ENCODE measurements at places on chromosomes 3 and 15.

DNA sequence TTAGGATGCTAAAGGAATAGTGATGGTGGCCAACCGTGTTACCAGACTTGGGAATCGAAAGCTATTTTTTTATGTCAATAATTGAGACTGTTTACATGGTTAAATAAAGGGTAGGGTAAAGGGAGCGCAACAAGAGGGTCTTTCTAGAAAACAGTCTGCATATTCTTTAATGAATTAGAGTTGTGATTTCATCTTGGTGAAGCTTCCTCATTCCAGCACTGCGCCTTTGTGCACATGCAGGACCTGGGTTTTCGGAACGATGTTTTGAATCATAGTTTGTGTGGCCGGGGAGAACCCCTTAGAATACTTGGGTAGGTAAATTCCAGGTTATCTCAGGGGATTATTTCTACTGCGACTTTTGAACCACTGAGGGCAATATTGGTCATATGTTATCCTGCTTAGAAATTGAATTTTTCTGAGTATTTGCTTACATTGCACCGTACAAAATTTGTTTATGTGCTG lies 1.3 kb downstream of the PIK3CA start:
- DNase-seq = peak; percentile 23

DNA sequence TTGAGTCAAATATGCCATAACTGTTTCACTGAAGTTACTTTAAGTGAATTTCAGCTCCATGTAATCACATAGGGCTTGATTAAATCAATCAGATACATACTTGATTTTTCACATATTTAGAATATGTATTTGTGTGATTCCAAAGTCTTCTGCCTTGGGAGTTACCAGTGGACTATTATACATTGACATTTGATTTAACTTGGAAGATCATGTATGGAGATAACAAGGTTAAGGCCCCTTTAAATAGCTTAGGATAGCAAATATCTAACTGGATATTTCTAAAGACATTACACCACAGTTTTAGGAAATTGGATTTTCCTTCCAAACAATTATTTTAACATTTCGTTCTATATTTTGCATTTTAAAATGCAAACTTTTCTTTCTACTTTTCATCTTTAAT lies 405.0 kb downstream of the RAP2B start:
- no peak for DNase-seq

GRCh38 chr15:43276563-43277200 lies 10.0 kb upstream of the TGM5 start:
- no peak for DNase-seq

DNA sequence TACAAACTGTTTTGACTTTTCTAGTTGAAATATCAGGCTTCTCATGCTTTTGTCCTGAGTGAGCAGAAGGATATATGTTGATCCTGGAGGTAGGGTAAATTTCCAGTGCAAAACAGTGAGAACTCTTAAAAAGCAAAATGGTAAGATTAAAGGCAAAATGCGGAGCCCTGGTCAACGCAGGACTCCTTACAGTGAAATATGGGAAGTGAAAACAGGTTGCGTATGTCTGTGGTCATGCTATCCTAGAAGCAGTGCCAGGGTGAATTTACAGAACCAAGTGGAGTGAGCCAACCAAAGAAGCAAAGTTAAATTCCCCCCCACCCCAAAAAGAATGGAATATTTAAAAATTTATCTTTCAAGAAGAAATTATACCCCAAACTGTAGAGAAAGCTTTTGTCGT lies 256.4 kb downstream of the NR2F2 start:
- no peak for DNase-seq

DNA sequence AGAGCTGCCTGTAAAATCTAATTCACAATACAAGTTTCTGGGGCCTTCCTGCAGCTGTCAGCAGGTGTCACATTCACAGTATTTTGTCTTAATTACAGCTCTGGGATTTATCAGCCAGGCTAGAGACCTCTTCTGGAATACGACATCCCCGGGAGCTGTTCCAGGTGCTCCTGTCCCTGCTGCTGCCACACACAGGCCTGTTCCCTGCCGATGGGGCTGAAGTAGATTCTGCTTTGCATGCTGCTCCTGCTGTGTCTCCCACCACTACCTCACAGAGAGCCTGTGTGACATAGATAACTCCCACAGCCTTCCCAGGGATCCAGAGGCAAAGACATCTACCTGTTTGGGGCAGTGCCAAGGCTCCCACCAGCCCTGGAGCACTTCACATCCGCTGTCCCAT lies 20.4 kb downstream of the COLQ start:
- no peak for DNase-seq

DNA sequence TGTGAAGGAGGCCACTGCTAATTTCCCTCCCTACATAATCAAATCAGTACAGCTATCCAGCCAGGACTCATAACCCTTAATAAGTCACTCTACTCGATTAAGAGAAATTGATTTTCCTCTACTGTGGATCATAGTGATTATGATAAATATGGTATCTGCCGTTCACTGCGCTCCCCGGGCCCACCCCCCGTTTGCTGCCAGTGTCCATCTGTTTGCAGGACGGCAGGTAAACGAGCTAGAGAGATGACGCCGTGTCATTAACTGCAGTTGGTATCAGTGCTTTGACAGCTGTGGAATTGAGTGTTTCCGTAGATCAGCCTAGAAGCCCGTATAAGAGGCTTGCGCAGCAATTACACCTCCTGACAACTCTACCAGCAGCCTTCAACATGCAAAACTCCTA lies 94.9 kb downstream of the ROBO2 start:
- DNase-seq = no peak

- peak; percentile 22 for DNase-seq
Measured at GRCh38 chr3:14598143-14598569, 53.4 kb upstream of the CCDC174 start.

DNA sequence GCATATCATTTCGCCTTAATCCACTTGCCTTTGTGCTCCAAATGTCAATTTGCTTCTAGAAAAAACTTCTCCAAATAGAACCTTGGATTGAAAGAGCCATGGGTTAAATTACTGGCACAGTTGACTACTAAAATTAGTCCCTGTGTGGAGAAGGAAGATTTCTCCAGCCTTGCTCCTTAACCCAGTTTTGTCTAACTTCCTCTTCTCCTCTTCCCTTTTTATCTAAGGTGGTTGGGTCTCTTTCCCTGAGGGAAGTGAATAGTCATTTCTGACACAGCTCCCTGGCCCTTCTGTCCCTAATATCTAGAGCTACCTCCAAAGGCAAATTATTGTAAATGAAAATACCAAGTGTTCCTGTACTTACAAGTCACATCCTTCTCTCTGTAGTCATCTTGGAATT lies 527.9 kb upstream of the TBL1XR1 start:
- DNase-seq = no peak

GRCh38 chr3:50303013-50303815 lies at the start of gene HYAL1:
Gene HYAL1 (minus strand): TSS chr3:50303574. CDS start chr3:50302956, 618 bp downstream.
- DNase-seq = no peak

GRCh38 chr3:70392227-70392626 lies 79.8 kb upstream of the MDFIC2 start:
- no peak for DNase-seq

- DNase-seq = peak; percentile 61
Measured at GRCh38 chr15:40859206-40859851, 14.7 kb downstream of the RHOV start.
